Mucosa of descending colon (tissue), 3 donors: ENCODE measurements at places on chromosomes 5 and 9. TPM values are rescaled to one million over a fixed set of nuclear protein-coding genes. Genes with fewer than 3 reads are reported as not detected.

DNA sequence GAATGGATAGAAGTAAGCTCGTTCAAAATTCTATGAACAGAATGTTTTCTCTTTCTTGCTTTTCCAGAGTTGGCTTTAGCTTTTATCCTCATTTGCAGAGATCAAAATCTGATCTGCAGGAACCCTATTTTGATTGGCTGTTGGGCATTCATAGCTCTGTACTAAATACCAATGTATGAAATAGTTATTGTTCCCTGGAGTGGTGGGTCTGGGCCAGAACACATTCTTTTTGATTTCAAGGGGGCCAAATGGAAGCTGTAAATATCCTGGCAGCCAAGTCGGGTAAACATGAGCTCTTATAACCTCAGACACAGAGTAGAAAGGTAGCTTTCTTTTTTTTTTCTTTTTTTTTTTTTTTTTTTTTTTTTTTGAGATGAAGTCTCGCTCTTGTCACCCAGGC, 241.5 kb downstream of the PDZD2 start:
- no peak for DNase-seq

DNA sequence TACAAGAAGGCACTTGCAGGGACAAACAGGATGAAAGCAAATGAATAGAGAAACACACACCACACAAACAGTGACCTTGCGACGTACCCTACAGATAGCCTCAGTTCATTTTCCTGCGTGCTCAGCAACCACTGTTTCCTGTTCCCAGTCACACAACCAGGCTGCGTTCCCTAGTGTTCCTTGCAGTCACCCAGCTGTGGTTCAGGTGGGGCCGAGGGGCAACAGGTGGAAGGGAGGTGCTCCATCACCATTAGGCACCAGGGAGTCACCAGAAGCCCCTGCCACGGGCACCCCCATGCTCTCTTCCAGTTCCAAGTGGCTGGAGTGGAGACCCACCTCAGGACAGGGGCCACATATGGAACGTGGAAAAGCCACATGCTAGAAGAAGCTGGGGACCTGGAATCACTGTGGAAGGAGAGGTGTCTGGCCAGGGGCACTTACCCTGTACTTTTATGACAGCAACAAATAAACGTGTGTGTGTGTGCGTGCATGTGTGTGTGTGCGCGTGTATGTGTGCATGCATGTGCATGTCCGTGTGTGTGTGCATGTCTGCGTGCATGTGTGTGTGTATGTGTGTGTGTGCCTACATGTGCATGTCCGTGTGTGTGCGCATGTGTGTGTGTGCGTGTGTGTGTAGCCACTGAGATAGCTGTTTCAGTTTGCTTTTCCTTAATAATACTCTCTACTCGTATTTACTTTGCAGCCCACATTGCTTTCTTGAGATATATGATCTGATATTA, 18.8 kb upstream of the FCN2 start:
- no peak for DNase-seq

GRCh38 chr5:10145923-10146401, 103.7 kb downstream of the ATPSCKMT start:
- no peak for DNase-seq

Gene ELL2
- 31.7 TPM for total RNA-seq

DNA sequence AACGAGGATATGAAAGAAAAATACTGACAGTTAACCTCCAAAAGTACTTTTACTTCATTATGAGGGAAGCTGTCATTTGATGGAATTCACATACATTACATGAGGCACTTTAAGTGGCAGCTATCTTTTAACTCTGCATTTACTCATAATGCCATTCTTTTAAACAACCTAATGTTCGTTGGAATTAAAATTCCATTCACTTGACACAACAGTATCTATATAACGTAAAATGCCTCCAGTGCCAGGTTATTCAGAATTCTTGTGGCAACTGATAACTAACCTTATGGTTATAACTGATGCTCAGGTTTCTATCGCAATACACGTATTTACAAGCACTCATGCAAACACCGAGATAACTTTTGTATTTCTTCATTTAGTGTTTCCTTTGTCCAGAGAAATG, 376.9 kb upstream of the GRAMD2B start:
- no peak for DNase-seq

DNA sequence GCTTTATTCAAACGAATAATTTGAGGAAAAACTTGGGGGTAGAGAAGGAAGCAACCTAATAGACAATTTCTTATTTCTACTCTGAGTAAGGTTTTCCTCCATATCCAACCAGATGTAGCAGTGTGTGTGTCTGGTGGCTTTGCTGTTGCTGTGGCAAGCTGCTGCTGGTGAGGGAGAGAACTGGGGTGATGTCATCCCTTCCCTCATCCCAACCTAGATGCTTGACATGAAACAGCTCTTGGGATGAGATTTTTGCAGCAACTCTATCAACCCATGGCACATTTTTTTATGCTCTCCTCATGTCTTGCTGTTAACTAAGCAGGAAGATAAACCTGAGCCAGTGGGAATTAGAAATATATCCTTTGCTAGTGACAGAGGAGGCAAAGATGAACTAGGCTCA, 135.8 kb downstream of the PCSK1 start:
- DNase-seq = no peak

Gene ANKRD20A1
- total RNA-seq = 8.7 TPM

Gene CDC20B
- total RNA-seq = not detected

DNA sequence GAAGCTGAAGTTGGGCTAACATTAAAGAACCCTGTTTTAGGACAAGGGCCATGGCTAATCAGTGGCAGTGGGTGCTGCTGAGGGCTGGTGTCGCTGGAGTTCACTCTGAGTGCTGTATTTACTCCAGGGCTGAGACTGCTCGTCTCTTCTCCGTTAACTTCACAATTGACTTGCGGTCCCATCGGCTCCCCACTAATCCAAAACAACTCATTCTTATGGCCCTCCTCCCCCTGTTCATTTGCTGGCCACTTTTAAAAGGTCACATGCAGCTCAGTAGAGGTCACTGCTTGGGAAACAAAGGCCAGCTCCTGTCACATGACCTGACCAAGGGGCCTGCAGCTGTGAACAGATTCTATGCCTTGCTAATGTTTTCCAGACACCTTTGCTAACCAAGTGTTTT, 38.4 kb downstream of the PTCH1 start:
- DNase-seq = no peak

DNA sequence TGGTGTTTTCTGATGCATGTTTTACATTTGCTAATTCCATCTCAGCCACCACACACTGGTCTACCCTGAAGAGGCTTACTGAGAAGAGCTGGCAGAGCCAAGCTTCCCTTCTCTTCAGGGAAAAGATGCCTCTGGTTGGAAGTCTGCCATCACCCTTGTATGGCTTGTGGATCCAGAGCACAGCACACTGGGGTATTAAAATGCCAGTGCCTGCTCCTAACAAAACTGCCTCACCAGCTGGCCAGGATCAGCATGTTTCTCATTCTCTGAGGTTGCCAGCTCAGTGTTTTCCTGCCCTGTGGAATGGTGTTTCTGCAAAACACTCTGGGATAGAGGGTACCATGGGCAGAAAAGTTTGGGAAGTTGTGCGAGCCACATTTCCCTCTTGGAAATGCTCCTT, 31.6 kb upstream of the ZNF618 start:
- DNase-seq = no peak

- no peak for DNase-seq
Measured at GRCh38 chr5:107376546-107377276, 294.0 kb downstream of the EFNA5 start.

DNA sequence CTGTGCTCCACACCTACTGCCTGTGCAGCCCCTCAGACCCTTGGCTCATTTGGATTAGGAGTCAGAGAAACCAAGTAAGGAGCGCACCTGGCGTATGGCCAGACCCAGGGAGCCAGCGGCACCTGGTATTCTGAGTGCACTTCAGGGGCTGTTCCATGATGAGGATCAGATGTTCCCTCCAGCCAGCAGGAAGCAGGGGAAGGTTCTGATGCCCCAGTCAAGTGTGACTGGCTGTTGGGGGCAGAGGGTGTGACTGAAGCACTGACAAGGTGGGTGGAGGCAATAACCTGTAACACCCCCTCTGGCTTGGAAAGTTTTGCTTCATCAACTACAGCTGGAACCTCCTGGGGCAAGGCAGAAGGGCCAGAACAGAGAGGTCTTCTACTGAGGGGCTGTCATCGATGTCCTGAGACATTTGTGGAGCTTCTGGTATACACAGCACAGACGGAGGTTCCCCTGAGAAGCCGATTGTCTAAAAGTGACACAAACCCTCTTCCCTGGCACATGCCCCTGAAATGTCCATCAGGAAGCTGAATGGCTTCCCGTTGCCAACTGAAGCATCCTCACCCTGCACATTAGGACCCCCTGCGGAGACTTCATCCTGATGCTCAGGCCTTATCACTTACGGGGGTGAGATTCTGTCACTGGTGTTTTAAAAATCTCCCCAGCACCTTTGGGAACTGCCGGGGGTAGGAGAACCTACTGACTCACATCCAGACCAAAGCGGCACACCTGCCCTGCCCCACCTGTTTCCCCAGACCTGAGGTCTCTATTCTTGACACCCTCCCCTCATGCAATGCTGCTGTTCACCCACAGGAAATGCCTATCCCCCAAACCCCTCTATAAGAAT, 21.1 kb downstream of the TRAF1 start:
- DNase-seq = no peak

GRCh38 chr5:63097286-63097685, 518.7 kb downstream of the LRRC70 start:
- DNase-seq = no peak

DNA sequence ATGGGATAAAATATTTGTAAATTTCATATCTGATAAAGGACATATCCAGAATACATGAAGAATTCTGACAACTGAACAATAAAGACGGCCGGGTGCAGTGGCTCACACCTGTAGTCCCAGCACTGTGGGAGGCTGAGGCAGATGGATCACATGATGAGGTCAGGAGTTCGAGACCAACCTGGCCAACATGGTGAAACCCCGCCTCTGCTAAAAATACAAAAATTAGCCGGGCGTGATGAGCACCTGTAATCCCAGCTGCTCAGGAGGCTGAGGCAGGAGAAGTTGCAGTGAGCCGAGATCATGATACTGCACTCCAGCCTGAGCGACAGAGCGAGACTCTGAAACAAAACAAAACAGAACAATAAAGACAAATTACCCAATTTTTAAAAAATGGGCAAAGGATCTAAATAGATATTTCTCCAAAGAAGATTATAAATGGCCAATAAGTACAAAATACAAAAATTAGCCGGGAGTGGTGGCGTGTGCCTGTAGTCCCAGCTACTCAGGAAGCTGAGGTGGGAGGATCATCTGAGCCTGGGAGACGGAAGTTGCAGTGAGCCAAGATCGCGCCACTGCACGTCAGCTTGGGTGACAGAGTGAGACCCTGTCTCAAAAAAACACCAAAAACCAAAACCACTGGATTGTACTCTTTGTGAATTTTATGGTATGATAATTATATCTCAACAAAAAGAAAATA, 9.6 kb upstream of the NSD1 start:
- peak; percentile 33 for DNase-seq

Gene ECSCR
- 3.4 TPM for total RNA-seq

Gene PCDHGA6
- 6.7 TPM for total RNA-seq

DNA sequence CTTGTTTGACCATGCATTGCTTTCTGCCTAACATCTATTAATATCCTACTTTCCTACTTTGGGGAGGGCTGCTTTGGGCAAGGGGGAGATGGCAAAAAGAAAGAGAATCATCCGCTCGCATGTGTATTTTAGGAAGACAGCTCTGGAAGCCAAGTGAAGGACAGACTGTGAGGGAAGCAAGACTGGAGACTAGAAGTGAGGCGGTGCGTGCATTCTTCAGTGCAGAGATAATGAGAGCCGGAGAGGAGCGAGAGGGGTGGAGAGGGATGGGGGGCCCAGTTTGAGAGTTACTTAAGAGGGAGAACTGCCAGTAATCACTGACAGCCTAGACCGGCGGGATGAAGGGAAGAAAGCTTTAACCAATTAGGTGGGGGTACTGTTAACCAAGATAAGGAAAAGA, 151.7 kb upstream of the RAPGEF1 start:
- DNase-seq = no peak

Gene C5orf34
- total RNA-seq = 2.9 TPM

DNA sequence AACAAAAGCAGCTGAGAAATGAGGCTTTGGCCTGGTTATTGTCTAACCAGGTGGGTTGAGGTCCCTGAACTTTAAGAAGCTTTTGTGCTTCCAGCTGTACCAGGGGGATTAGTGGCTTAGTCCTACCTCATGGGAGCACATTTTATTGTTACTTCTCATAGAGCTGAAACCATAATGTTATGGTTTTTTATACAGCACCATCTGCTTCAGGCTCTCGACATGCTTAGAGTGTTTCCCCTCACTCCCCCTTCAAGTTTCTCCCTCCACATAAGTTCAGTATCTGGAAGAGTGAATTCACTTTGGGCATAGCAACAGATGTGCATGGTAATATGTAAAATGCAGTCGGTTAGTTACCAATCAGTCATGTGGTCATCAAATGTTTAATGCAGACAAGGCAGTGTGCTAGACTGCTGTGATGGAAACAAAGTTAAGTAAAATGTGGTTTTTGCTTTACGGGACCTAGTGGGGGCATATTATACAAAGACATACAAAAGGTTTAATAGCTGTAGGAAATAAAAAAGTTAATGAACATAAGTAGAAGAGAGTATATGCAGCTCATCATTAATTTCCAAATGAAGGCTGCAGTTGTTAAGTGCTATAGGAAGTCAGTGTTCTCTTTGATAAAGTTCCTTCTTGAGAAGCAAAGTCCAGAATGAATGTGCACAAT, 95.9 kb upstream of the SPRY4 start:
- no peak for DNase-seq

GRCh38 chr9:37509536-37509935, 23.8 kb downstream of the POLR1E start:
- no peak for DNase-seq
